ENCODE measurements at places on chromosomes 2 and 18.

- no peak for DNase-seq
Measured at GRCh38 chr18:32167980-32168730, 21.7 kb upstream of the MEP1B start.

- DNase-seq, result no peak
Measured at GRCh38 chr2:74573747-74574562, 19.4 kb downstream of the DOK1 start.

DNA sequence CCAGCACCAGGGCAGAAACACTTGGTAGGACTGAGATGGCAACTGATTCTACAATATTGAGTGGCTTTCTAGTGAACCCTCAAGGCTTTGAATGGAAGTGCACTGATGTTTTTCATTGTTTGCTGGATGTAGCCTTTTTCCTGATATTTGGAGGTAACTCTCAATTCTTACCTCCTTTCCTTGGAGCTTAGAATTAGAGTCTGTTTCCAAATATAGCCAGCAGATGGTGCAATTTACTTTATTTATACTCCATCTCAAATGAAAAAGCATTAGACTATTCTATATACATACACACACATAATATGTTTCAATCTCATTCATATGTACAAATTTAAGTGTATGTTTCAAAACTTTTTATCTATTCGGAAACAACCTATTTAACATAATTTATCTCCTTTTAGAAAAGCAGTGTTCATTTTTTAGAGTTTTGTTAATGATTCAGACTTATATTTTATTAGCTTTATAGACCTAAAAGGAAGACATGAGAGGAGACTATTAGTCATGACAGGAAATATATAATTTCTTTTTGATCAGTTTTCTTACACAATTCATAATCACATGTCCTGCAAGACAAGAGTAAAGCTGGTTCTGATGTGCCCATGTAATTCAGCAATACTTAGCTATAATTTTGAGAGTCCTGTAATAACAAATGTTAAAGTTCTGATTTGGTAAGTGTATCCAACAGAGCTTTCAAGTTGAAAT is 124.8 kb downstream of the NUP35 start:
- DNase-seq, result peak; percentile 11

DNA sequence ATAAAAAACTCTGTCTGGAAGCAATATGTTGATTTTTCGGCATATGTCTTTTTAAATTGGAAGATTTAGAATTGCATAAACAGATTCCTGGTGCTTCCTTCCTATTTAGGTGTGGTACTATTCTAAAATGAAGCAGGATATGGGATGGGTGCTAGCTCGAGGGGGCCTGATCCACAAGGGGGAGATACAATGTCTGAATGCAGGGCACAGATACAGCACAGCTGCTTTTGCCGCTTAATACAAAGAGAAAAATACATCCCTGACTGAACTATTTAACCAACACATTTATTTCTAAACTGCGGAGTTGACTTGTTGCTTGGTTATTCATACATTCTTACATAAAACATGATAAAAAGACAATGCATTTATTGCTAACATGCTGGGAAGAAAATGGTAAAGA is 169.1 kb downstream of the TMEFF2 start:
- DNase-seq, result no peak

GRCh38 chr2:11711751-11712150 is 34.7 kb upstream of the LPIN1 start:
- no peak for DNase-seq

DNA sequence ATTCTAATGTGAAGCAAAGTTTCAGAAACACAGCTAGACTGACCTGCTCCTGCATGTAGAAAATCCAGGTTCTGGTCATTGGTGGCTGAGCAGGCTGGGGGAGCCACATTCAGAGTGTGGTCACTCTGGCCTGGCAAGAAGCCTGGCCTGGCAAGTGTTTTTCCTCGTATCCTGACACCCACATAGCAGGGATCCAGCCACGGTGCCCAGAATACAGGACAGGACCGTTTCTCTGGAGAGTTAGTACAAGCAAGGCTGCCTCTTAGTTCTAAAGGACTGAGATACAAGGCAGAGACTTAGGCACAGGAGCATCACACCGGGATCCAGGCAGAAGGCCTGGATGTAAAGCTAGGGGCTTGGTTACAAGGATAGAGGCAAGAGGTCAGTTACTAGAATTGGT is 4.8 kb upstream of the LAMA1 start:
- no peak for DNase-seq

GRCh38 chr2:239563561-239563960 is 162.7 kb upstream of the HDAC4 start:
- DNase-seq, result no peak
